Activated naive CD4-positive, alpha-beta T cell (primary cell): ENCODE measurements at places on chromosomes 11 and 22.

- no peak for DNase-seq
Measured at GRCh38 chr11:76793391-76794291, 10.5 kb downstream of the TSKU start.

DNA sequence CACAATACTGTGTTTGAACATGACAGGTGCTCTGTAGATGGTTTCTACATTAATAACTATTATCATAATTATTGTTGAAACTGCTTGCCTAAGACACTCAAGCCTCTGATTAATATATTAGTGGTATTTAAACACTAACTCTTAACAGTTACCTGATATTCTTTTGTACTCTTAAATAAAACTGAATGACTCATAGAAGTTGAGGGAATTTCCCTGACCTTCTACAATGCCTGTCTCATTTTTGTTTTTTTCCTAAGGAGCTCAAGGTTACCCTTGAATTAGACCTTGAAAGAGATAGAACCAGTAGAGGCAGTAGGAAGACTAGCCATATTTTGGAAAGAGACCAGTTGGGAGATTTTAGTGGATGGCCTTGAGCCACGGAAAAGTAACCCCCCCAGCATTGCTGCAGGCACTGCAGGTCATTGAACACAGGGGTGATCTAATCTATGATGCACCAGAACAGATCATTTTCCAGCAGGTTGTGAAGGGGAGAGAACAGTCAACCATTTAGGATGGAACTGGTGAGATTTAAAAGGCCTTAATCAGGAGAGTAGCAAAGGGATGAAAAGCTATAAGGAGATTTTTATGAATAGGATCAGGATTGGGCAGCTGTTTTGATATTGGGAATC, 148.3 kb downstream of the PGR start:
- no peak for DNase-seq

DNA sequence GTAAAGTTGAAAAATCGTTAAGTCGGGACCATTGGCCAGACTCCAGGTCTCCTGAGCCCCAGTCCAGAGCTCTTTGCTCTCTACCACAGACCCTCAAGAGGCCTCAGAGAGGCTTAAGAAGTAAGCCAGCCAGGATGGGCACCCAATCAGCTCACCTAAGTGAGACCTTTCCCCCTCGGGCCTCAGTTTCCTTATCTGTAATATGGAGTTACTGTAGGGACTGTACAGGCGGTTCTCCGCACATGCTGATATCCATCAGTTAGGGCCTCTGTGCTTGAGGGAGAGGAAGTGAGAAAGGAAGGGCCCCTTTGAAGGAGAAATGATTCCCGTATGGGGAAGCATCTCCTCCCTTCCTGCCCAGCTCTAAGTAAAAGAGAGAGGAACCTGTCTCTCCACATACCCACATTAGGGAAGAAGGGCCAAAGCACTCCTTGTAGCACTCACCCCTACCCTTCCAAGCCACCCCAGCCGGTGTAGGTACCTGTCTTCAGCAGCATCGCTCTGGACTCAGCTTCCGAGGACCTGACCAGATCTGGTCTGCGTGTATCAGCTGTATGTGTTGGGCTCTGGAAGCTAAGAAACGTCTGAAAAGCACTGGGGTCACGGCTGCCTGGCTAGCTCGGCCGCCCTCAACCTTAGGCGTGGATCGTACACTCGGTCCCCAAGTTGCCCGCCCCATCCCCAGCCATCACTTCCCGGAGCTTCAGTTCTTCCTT, 653 bp downstream of the NAGA start:
- DNase-seq: no peak

DNA sequence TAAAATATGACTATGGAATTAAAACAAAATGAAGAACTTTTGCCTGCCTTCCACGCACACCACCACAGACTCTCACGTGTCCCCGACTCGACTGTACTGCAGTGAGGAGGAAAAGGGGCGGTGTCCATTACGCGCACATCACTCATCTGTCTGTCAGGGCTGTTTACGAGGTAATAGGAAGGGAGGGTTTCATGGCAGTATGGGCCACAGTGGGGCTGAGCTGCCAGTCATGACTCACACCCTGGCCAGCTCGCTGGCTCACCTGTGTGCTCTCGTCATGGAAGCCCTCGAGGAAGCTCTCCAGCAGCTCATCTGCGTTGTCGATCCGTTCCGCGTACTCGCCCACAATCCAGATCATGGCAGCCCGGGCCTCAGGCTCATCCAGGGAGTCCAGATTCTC, 33.5 kb upstream of the RASL10A start:
- no peak for DNase-seq

GRCh38 chr11:122642971-122643370, 12.6 kb upstream of the UBASH3B start:
- DNase-seq: no peak

GRCh38 chr22:50473088-50473487, 1.7 kb downstream of the SBF1 start:
- DNase-seq: peak; percentile 14

DNA sequence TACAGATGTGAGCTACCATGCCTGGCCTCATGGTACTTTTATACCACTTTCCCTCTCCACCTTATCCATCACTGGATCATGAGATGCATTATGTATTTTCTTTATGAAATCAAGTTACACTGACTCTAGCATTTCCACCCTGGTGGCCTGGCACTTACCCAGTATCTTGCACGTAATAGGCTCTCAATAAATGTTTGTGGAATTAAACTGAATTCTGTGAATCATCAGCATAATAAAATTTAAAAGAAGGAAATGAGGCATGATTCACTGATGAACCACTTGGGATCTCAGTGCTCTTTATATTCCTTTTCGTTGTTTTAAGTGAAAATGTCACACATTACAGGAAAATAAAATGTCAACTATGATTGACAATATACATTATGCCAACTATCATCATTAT, 25.1 kb downstream of the ADM start:
- DNase-seq: no peak

- no peak for DNase-seq
Measured at GRCh38 chr11:73795925-73796632, 8.4 kb downstream of the MRPL48 start.

DNA sequence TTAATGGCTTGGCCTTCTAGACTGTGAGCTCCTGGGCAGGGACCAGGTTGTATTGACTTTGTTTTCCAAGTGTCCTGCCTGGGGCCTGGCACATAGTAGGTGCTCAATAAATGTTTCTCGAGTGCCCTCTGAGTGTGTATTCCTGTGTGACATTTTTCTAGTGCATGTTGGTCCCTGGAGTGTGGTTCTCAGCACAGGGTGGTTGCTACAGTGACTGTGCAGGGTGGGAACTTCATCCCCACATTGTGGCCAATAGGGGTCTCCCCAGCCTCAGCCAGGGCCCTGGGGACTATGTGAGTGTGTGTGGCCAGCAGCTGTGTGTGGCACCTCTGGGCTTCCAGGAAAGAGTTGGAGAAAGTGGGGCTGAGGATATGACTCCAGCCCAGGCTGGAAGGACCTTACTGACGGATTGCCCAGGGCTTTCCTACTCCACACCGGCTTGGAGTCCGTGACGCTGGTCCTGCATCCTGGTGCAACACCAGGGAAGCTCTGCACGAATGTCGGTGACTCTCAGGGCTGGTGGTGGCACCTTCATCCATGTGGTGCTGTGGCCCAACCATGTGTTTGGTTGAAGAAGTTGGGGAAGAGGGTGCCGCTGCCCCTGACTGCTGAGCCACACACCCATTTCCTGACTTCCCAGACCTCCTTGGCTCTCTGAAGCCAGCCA, 9.0 kb upstream of the MARK2 start:
- no peak for DNase-seq

DNA sequence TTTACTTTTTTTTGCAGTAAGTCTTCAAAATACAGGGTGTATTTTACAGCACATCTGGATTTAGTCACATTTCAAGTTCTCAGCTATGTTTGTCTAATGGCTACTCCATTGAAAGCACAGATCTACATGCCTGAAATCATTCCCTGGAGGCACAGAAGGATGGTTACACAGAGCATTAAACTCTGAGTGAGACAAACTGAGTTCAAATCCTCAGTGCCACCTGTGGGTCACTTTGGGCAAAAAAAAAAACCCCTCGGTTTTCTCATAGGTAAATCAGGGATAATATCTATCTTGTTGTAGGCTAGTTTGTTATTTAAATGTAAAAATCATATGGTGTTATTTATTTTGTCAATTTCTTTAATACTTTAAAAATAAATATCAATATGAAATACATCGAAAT, 7.7 kb downstream of the ANKRD49 start:
- no peak for DNase-seq

DNA sequence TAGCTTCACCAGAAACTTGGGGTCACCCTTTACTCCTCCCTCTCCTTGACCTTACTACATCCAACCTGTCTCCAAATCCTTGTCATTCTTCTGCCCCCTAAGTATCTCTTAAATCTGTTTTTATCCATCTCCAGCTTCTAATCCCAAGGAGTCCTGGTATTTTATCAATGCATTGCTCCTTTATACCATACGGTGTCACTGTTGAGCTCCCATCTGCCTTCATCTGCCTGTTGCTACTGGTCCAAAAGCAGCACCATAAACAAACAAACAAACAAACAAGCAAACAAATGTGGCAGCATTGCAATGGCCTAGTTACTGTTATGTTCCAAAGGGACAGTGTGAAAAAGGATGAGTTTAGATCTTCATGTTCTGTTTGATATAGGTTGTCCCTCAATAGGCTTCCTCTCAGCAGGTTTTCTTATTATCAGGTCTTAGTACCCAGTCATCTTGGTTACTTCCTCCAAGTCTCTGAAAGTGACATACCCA, 34.2 kb downstream of the DNHD1 start:
- DNase-seq: no peak

DNA sequence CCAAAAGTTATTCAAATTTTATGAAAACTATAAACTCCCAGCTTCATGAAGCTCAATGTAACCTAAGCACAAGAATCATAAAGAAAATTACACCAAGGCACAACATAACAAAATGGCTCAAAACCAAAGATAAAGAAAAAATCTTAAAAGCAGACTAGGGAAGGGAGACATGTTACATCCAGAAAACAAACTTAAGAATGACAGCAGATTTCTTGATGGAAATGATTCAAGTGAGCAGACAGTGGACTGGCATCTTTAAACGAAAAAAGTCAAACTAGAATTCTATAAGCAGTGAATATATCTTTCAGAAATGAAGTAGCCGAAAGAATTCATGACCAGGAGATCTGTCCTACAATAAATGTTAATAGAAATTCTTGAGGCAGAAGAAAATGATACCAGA, 75.6 kb downstream of the SHANK2 start:
- DNase-seq: no peak

- DNase-seq: peak; percentile 32
Measured at GRCh38 chr22:39519681-39520225, 609 bp upstream of the ATF4 start.

- DNase-seq: no peak
Measured at GRCh38 chr22:50274311-50274710, 4.1 kb upstream of the MAPK11 start.

- no peak for DNase-seq
Measured at GRCh38 chr11:2275334-2276279, 5.2 kb upstream of the ASCL2 start.

- DNase-seq: no peak
Measured at GRCh38 chr11:74769055-74769707, 20.5 kb downstream of the RNF169 start.

DNA sequence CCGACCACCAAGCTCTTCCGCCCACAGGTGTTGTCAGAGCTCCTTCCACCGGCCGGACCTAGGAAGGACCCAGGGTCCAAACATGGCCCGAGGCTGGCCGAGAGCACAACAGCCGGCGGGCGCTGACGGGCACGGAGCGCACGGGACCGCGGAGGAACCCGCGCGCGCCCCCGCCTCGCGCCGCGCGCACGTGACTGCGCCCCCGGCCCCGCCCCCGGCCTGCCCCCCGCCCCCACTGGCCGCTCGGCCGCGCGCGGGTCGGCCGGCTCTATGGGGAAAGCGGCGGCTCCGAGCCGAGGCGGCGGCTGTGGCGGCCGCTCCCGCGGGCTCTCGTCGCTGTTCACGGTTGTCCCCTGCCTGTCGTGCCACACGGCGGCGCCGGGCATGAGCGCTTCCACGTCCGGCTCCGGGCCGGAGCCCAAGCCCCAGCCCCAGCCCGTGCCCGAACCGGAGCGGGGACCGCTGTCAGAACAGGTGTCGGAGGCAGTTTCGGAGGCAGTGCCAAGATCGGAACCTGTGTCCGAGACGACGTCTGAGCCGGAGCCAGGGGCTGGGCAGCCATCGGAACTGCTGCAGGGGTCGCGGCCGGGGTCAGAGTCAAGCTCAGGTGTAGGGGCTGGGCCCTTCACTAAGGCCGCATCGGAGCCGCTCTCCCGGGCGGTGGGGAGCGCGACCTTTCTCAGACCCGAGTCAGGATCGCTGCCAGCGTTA, at the start of gene OSBP2:
OSBP2 (plus strand) TSS at position 235 of the 711 bp plus-strand sequence; CDS start at position 271, 36 bp downstream.
- no peak for DNase-seq

DNA sequence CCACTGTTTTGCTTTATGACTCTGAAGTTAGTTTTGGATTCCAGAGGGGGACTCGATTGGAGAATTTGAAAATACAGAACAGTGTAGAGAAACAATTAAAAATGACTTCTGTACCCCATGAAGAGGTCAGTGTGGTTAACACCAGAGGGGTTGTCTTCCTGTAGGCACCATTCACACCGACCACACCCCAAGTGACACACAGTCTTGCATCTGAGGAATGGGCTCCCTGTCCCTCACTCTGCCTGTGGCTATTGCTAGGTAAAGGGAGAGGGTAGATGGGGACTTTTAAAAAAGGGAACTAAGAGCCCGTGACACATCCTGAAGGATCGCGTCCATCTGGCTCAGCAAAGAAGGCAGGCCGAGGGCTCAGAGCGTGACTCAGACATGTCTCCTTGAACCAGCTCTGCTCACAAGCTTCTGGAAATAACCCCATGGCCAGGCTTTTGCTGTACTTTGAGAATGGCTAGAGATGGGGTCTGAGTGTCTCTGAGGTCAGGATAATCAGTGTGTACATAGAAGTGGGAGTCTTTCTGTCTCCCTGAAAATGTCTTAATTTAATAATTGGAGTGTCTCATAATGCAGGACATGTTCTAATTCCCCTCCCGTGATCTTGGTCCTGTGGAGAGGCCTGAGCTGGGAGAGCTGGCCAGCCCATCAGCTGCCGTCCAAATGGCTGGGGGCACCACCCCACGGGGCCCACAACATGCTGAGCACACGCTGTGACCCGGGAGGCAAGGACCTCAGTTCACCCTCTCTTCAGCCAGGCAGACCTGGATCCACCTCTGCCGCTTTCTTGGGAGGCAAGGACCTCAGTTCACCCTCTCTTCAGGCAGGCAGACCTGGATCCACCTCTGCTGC, 39.3 kb downstream of the SGSM1 start:
- DNase-seq: no peak

DNA sequence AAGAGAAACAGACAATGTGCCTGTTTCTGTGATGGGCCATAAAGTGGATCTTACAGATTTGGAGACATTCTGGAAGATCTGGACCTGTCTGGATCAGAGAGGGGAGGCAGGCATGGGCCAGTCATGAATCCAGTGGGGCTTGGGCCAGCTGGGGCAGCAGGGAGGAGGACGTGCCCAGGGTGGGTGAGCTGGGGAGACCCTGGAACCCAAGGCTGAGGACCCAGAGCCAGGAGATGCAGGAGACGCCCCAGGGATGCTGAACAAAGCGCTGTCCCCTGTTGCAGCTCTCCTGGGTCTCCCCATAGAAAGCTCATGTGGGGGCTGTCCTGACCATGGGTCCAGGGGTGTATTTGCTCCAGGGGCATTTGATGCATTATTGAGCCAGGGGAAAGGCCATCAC, 1.5 kb upstream of the APOBEC3A start:
- DNase-seq: no peak
